ENCODE measurements at places on chromosomes 7 and 10. TPM values are rescaled to one million over a fixed set of nuclear protein-coding genes. Genes with fewer than 3 reads are reported as not detected.

The FGF8 gene
- total RNA-seq: 4.4 TPM

DNA sequence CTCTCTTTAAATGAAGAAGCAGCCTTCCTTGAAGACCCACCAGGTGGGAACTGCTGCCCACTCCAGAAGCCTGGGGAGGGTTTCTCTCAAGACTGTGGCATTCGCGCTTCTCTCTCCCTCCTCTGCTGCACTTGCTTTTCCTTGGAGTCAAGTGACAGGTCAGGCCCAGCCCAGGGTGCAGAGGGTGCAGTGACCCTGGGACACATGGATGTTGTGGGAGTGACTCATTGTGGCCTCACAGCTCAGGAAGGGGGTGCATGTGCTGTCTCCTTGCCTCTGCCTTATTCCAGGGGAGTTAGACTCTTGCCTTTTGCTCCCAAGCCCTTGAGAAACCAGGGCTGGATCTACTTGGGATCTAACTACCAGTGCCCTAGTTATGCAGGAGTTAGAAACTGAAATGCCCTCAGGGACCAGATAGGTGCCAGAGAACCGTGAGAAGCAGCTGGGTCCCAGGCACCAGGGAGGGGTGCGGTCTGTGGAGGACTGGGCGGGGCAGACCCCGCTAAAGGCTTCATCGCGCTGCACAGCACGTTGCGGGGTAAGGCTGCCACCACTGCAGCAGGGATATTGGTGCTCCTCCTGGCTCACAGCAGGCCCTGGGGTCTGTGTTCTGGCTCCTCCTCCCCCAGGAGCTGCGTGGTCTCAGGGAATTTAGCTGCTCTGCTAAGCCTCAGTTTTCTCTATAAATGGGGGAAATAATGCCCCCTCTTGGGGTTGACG is 11.4 kb downstream of the FAM241B start:
- peak; percentile 12 for DNase-seq

- DNase-seq: no peak
These were observed 243.6 kb downstream of the CHCHD3 start for GRCh38 chr7:132838313-132838712.

GRCh38 chr7:32115831-32116230 is 45.6 kb upstream of the PDE1C start:
- peak; percentile 52 for DNase-seq

GRCh38 chr7:135799881-135800280 is 51.3 kb upstream of the FAM180A start:
- peak; percentile 35 for DNase-seq

DNA sequence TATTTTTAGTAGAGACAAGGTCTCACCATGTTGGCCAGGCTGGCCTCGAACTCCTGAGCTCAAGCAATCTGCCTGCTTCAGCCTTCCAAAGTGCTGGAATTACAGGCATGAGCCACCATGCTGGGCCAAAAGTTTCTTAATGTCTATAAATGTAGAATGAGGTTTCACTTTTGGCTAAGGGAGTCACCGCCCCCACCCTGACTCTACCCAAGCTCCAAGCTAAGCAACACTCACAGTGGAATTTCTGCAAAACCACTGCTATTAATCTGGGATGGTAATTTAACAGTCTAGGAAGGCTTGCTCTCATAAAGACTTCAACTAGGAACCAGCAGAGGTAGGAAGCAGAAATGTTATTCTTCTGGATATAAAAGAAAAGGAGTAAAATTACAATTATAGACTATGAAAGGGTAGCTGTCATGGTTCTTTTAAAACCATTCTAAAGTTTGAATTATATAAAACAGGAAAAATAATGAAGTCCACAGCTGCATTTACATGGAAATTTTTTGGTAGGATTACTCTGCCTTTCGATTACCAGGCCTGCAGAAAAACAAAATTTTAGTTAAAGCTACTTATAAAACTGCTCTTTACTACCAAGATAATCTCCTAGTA is 211.6 kb downstream of the SFMBT2 start:
- DNase-seq: no peak
